ENCODE measurements at places on chromosomes 16 and 17.

GRCh38 chr16:49698931-49699840 is 156.7 kb downstream of the ZNF423 start:
- DNase-seq, result no peak

DNA sequence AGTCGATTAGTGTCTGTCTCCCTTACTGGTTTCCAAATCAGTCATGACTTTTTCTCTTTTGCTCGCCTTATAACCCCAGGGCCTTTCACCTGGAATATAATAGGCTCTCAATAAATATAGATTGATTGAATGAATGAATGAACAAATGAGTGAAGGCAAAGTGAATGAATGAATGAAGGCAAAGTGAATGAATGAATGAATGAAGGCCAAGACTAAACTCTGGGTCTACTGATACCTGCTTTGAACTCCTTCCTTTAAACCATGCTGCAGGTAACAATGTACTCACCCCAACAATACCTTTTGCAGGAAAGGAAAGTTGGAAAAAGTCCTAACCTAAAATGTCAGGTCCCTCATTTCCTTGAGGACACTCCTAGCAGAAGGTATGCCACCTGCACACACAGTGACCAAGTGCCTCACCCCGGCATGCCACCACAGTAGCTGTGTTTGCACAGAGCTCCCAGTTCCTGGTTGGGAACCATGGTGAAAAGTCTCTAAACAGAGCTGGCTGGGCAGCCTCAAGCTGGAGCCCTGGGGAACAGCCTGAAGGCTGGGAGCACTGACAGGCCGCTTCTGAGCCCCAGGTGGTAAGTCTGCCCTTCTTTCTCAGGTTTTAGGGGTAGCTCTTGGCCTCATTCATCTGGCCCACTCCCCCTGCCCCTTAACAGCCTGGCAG is 42.7 kb upstream of the ANKFN1 start:
- DNase-seq, result peak; percentile 52

- peak; percentile 3 for DNase-seq
Observed at GRCh38 chr17:60039114-60039846, 39.4 kb downstream of the HEATR6 start.

DNA sequence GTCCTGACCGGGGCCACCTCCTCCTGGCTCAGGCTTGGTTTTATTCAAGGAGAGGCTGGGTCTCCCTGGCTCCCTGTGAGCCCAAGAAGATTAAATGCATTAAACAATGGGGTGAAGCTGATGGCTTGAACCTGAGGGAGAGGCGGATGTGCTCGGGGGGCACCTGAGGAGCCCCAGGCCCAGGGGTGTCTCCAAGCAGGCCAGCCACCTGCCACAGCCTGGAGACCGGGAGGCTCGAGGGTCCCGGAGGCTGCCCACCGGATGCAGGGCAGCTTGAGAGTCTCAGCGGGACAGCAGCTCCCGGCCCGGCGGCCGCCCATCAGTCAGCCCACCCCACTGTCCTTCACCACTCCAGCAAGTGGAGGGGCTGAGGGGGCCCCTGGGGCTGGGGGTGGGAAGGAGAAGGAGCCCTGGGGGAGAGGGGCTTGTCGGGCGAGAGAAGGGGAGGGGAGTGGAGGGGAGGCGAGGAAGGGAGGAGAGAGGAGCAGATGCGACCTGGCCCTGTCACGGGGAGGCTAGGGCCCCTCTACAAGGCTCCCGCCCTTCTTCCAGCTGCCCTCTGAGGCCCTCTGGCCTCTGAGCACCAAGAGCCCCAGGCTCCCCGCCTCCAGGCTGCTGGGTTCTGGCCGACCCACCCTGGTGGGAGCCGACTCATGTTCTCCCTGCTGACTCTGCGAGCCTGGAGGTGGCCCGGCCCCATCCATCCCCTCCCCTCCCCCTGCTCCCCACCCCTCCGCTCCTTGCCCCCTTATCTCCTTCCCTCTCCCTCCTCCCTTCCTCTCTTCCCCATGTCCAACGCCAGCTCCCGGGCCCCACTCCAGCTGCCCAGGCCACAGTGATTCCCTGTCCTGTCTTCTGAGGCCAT is 13.2 kb downstream of the CD7 start:
- DNase-seq, result no peak

- no peak for DNase-seq
Observed at GRCh38 chr16:1109648-1110047, 13.6 kb upstream of the C1QTNF8 start.

DNA sequence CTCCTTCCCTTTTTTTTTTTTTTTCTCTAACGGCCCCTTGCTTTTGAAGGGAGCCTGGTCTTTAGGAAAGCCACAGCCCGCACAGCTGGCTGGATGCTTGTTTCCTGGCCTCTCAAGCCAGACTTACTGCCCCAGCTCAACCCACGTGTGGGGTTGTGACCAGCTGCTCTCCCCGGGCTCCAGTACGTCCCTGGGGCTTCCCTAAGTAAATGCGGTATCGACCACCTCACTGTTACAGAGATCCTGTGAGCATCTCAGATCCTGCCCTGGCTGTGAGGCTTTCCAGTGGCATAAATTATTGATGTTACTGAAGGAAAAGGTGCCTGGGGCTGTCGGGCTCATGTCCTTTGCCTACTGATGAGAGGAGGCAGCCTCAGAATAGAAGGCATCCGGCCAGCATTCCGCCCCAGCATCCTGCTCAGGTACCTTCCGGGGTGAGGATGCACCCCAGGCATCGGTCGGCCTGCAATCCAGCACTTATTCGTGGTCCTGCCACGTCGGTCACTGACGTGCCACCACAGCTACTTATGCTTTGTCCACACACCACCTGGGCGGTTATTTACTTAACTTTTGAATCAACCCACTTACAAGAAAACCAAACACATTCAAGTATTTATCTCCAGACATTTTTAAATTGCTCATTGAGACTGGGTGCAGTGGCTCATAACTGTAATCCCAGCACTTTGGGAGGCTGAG is 9.6 kb downstream of the GPRC5B start:
- DNase-seq, result no peak

DNA sequence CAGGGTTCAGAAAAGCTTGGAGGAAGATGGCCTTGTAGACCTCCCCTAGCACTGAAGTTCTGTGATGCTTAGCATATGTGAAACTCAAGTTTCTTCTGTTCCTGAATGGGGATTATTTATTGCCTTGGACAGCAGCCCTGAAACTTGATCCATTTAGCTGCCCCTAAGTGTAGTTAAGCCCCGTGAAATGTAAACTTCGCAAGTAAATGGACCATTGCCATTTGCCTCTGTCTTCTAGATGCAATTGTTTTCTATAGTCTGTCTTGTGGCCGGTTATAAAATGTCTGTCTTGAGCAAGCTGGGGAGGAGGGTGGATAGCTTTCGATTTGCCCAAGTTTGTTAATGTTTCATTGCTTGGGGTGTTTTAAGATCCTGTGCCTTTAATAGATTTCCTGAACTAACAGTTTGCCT is 261.8 kb downstream of the CDH13 start:
- DNase-seq, result no peak

DNA sequence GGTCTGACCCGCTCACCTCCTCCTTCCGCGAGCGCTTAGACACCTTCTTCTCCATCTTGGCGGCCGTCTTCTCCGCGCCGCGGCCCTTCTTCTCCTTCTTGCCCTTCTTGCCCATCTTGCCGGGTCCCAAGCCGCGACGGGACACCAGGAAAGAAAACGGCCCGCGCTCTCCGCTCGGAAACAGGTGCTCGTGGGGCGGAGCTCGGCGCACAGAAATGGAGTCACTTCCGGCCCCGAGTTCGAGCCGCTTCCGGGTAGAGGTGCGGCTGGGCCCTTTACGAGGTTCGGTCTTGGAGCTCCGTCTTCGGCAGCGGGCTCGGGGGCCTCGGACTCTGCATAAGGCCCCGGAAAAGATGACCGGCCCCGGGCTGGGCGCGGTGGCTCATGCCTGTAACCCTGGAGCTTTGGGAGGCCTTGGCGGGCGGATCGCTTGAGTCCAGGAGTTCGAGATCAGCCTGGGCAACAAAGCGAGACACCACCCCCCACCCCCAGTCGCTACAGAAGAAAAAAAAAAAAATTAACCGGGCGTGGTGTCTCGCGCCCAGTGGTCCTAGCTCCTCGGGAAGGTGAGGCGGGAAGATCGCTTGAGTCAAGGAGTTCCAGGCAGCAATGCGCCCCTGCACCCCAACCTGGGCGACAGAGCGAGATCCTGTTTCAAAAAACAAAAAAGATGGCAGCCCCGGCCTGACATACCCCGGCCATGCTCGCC is at the start of gene KLHDC4:
Gene KLHDC4, minus strand, starts transcription at position 211 of the 709 bp plus-strand sequence. Its CDS starts 96 bp downstream, at position 115.
- DNase-seq, result peak; percentile 9

GRCh38 chr16:28193530-28194423 is 18.0 kb downstream of the XPO6 start:
- DNase-seq, result no peak

DNA sequence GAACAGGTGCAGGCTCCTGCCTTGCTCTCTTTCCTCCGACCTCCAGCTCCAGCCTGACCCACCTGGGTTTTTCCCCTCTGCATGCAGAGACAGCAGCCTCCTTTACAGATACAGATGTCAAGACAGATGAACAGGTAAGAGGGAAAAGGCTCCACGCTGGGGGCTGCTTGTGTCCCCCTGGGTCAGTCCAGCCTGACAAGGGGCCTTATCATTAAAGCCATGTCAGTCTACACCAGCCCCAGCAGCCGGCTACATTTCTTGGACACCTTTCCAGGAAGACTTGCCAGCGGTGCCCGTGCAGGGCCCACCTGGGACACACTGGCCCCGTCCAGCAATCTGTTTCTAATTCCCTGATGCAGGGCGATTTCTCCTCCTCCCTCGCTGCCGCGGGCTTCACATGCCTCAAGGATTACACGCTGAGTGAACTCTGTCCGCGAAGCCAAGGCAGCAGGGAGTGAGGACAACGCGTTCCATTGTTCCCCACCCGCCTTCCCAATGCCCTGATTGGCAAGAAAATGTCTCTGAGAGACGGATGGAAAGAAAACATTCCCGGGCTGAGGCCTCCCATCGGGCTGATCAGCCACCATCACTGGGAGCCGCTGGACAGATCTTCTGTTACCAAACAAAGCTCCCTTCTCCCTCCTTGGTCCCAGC is 184.7 kb downstream of the C16orf95 start:
- DNase-seq, result no peak

GRCh38 chr17:52138350-52138749 is 20.2 kb downstream of the CA10 start:
- DNase-seq, result no peak

GRCh38 chr16:54487933-54488332 is 201.3 kb upstream of the IRX3 start:
- DNase-seq, result no peak

- no peak for DNase-seq
Observed at GRCh38 chr17:27466743-27467375, 10.6 kb downstream of the KSR1 start.

GRCh38 chr17:74861662-74862107 is 2.0 kb upstream of the GRIN2C start:
- no peak for DNase-seq

DNA sequence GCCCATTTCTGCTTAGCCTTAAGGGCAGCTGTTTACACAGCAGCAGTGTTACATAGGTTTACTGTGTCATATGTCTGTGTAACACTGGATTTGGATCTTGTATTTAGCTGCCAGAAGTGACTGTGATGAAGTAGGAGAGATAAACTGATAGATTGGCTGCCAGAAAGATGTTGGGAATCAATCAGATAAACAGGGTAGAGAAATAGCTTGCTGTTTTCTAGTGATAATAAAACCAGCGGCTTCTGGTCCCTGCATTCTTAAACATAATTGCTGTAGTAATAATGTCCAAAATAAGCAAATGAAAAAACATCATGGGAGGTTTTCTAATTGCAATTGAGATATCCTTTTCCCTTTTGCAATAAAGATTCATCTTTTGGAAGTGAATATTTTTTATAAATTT is 68.7 kb downstream of the AATF start:
- no peak for DNase-seq

GRCh38 chr16:84478172-84478947 is 26.1 kb downstream of the MEAK7 start:
- DNase-seq, result no peak

GRCh38 chr17:45833920-45834319 is 10.8 kb upstream of the SPPL2C start:
- no peak for DNase-seq

DNA sequence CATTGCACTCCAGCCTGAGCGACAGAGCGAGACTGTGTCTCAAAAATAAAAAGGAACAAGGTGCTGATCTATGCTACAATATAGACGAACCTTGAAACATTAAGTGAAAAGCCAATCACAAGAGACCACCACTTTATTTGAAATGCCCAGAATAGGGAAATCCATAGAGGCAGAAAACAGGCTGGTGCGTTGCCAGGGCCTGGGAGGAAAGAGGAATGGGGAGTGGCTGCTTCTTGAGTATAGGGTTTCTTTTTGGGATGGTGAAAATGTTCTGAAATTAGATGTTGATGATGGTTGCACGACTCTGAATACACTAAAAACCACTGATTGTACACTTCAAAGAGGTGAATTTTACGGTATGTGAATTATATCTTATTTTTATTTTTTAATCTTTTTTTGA is 20.3 kb upstream of the GLIS2 start:
- no peak for DNase-seq

- no peak for DNase-seq
Observed at GRCh38 chr16:47920709-47921108, 235.1 kb downstream of the ABCC12 start.

DNA sequence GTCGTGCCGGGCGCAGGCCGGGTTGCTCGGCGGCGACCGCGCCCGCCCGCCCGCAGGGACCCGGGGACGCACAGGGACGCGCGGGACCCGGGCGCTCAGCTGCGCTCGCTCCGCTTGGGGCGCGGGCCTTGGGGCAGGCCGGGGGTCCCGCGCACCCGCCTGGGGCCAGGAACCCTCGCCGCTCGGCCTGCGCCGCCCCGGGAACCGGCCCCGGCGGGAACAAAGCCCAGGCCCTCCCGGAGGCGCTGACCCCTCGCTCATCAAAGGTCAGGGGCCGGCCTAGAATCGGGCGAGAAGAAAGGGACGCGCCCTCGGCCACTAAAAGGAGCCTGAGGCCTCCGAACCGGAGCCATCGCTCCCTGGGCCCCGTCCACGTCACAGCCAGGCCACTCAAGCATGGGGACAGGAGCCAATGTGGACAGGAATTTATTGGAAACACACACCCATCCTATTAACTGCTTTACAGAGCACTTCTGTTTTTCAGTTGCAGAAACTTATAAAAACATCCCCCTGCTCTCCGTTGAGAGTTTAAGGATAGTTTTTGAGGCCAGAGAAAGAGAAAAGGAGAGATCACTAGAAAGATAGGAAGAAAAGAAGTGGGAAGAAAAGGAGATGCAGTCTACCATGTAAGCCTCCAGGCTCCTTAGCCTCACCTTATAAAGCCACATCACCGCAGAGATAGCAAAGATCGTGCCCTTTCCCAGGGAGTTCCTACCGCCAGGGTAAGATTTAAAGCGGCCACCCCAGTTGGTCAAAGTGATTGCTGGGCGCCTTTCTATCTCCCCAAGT is 558 bp upstream of the ZFHX3 start:
- DNase-seq, result no peak

- no peak for DNase-seq
Observed at GRCh38 chr16:25585526-25585925, 106.2 kb upstream of the HS3ST4 start.

- DNase-seq, result no peak
Observed at GRCh38 chr17:38613981-38614779, 8.4 kb upstream of the SRCIN1 start.

DNA sequence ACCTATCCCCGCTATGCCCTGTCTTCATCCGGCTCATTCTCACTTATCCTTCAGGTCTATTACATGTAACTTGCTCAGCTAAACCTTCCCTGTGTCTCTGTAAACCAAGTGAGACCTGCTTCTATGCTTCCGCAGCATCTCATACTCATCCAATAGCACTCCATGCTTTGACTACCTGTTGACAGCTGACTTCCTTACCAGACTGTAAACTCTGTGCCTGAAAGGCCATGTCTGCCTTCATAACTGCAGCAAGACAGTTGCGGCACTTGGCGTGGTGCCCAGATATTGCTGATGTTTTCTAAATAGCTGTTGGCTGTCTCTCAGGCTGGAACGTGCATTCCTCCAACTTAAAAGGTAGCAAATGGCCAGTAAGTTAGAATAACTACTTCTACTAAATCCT is 1.8 kb upstream of the OR1E1 start:
- no peak for DNase-seq

GRCh38 chr17:8753976-8754440 is 4.3 kb downstream of the SPDYE4 start:
- no peak for DNase-seq

Measured in DMS79 (cell line).